ENCODE measurements at places on chromosomes 2 and 18.

GRCh38 chr2:76567478-76567877 is 856.8 kb upstream of the GCFC2 start:
- DNase-seq, result no peak

DNA sequence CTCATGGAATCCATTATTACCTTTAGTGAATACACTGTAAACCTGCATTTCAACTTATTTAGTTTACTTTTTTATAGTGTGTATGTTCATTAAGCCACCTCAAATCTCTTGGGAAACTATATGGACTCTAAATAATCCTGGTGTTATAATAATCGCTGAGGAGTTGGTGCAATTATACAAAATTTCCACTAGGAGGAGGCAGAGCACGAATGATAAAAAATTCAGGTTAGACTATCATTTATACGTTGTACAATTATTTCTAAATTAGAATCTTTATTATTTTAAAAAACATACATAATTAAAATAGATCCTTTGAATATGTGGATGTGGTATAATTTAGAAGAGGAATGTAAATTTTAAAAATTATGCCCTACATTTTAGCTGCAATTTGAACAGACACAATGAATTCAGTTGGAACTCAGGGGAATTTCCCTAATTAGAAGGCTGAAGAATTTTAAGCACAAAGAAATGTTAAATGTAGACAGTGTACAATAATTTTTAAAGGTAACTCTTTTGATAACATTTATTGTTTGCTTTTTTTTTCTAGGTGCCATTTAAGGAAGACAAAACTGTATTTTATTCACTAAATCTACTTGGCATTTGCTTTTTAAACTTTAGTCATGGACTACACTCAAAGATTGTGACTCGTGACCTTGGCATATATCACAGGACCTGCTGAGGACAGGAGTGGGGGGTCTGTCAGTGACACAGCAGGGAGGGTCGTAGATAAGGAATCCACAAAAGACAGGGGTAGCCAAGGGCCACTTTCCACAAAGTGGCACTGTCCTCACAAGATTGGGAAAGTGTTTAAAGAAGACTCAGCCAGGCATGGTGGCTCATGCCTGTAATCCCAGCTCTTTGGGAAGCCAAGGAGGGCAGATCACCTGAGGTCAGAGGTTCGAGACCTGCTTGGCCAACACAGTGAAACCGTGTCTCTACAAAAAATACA is 45.5 kb downstream of the RAB12 start:
- peak; percentile 20 for DNase-seq

GRCh38 chr2:85245891-85246290 is 81.9 kb downstream of the TGOLN2 start:
- no peak for DNase-seq

DNA sequence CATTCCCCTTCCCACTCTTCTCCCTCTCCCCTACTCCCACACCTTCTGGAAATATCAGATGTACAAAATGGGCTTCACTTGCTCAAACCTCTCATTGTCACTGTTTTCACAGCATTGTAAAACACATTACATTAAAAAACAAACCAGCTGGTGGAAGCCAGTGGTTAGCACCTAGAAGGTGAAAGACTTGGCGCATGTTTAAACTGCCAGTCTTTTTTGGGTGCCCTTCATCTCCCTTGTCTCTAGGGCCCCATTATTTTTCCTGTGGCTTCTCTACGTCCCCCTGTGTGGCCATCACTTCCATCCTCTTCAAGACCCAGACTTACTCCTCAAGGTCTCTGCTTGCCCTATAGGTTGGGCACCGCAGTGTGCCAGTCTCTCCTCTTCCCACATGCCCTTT is 34.9 kb downstream of the MGAT5 start:
- DNase-seq, result no peak

DNA sequence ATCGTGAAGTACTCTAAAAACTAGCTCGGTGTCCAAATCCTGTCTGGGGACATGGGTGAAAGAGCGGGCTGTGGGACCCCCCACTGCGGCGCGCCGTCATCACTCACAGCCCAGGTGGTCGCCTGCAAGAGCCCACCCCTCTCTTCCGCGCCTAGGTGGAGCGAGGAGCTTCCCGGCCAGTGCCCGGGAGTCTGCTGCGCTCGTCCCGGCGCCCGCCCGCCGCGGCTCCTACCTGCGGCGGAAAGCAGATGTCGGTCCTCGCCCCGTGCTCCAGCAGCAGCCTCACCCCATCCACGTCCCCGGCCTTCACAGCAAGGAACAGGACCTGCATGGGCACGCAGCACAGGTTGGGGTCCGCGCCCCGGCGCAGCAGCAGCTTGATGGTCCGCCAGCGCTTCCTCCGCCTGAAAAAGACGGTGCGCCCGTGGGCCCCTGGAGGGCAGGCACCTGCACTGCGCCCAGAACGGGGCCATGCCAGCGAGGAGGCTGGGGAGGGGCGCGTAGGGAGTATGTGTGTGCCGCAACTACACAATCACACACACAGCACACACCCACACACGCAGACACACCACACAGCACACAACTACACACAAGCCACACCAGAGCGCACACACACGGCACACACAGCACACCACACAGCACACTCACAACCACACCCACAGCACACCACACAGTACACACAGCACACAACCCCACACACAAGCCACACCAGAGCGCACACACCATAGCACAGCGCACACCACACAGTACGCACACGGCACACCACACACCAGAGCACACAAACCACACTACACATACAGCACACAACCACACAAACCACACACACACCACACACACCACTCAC is 37.4 kb downstream of the ANKMY1 start:
- DNase-seq, result no peak

DNA sequence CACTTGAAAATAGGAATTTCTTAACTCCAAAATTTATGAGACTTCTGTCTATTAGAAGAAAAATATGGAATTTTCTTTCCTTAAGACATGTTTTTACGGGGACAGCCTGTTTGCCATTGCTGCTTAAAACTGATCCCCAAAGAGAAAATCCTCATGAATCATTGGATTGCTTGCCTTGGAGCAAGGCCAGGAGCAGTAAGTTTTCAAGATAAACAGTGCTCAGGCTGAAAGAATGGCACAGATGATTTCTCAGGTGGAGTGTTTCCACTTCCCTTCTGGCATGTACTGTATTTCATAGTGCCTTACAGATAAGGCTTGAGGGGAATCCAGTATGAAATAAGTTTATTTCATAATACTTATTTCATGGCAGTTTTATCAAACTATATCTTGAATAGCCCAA is 74.3 kb upstream of the MMADHC start:
- no peak for DNase-seq

DNA sequence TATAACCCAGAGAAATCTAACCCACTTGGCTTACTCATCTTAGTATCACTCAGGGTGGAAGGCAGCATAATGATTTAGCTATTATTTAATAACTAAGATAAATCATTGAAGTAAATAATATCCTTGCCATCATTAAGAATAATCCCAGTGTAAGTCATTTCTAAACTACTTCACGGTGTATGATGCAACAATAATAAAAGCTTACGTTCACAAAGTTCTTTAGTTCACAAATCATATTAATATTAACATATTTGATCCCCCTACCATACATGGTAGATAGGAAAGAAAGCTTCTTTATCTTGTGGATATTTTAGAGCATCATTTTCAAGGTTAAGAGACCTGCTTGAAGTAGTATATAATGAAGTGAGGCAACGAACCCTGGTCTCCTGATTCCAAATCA is 401.0 kb downstream of the NCKAP5 start:
- no peak for DNase-seq

DNA sequence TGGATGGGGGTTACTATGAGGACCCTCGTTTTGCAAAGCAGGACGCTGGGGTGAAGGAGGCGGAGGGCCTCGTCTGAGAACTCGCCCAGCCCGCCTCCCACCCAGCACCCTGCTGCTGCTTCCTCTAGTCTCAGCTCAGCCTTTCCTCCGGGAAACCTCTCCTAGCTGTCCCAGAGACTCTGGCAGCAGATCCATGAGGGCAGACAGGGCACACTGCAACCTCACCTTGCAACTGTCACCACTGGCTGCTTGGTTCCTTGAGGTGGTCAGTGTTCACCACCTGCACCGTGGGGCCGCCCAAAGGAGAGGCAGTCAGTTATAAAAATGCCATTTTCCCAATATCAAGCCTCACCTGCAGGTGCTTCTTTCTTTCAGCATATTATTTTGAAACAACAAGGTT is 45.6 kb downstream of the PARD6G start:
- no peak for DNase-seq

DNA sequence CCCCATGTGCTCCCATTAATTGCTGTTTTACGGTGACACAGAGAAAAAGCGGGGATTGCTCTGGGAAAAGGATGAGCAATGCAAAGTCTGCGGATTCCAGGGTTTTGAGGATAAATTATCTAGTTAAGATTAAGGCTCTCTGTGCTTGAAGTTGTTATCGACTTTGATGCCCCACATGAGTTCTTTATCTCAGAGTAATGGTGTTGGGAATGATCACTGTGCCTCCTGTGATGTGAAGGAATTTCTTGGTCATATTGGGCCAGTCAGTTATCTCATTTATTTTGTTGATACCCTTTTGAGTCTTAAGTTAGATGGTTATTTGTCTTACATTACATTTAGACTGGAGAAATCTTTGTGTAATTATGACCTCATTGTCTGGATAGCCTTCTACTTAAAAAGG is 184.6 kb upstream of the MEX3C start:
- DNase-seq, result no peak
